K562 (cell line): ENCODE measurements at places on chromosomes 1 and 21. TPM values are rescaled to one million over a fixed set of nuclear protein-coding genes. Genes with fewer than 3 reads are reported as not detected.

- peaks cover 8% of the 10 kb centered on the region for H3K4me1 ChIP-seq
- H3K27me3 ChIP-seq: no peaks in the 10 kb centered on the region
- peaks cover 95% of the 10 kb centered on the region; the same call in 2 of the 3 replicates for H3K36me3 ChIP-seq
- H3K27ac ChIP-seq: no peak overlapping the region
These were observed 21.0 kb downstream of the PCSK9 start for GRCh38 chr1:55060133-55060999.

GRCh38 chr1:167342846-167343245, 122.2 kb downstream of the POU2F1 start:
- H3K36me3 ChIP-seq: no peaks in the 10 kb centered on the region
- no peak overlapping the region for H3K4me3 ChIP-seq
- no peak overlapping the region for H3K27ac ChIP-seq

- DNase-seq: peak; percentile 40
- no peaks in the 10 kb centered on the region for H3K36me3 ChIP-seq
- no peak overlapping the region for H3K27ac ChIP-seq
- no peaks in the 10 kb centered on the region for H3K4me1 ChIP-seq
- peaks cover 13% of the 10 kb centered on the region; the same call in 2 of the 3 replicates for H3K27me3 ChIP-seq
- H3K4me3 ChIP-seq: no peak overlapping the region
These were observed 1.3 kb downstream of the KRTAP12-4 start for GRCh38 chr21:44653123-44653522.

- H3K4me1 ChIP-seq: peaks cover 14% of the 10 kb centered on the region
- no peak overlapping the region for H3K4me3 ChIP-seq
- no peak for DNase-seq
- H3K27ac ChIP-seq: no peak overlapping the region
- no peaks in the 10 kb centered on the region for H3K27me3 ChIP-seq
These were observed 160.3 kb downstream of the TGFBR3 start for GRCh38 chr1:91725618-91725988.

- peaks cover 49% of the 10 kb centered on the region for H3K27me3 ChIP-seq
- H3K4me1 ChIP-seq: no peaks in the 10 kb centered on the region
- H3K36me3 ChIP-seq: no peaks in the 10 kb centered on the region
- no peak overlapping the region for H3K27ac ChIP-seq
- no peak overlapping the region for H3K4me3 ChIP-seq
These were observed 26.5 kb downstream of the OLIG1 start for GRCh38 chr21:33096426-33096825.

GRCh38 chr1:162233066-162233465, 143.6 kb downstream of the SPATA46 start:
- no peak overlapping the region for H3K4me3 ChIP-seq
- H3K4me1 ChIP-seq: no peaks in the 10 kb centered on the region
- no peak overlapping the region for H3K27ac ChIP-seq
- peaks cover 8% of the 10 kb centered on the region for H3K27me3 ChIP-seq

GRCh38 chr1:183363972-183364371, 54.2 kb downstream of the NMNAT2 start:
- no peak overlapping the region for H3K27ac ChIP-seq
- no peak for DNase-seq
- H3K4me3 ChIP-seq: no peak overlapping the region
- H3K27me3 ChIP-seq: peaks cover 9% of the 10 kb centered on the region; the same call in 2 of the 3 replicates
- H3K36me3 ChIP-seq: no peaks in the 10 kb centered on the region

DNA sequence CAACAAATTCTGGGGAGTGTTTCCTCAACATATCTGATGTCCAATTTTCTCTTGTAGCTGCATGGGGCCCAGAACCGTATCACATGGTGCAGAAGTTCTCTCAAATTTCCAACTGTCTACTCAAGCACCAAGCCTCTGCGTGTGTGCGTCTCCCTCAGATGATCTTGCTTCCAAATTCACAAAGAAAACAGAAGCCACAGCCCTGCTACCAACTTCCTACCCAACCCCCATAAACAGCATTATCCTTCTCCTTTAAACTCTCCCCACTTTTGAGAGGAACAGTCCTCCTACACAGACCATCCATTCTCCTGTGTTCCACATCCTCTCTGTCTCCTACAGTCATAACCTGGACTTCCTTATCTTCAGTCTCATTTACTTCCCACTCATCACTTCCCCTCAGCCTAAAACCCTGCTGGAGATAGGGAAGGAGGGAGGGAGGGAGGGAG, 354.1 kb downstream of the SMYD3 start:
- peaks cover 11% of the 10 kb centered on the region for H3K4me1 ChIP-seq
- no peak overlapping the region for H3K4me3 ChIP-seq
- DNase-seq: peak; percentile 77
- H3K27ac ChIP-seq: peak overlapping the region; percentile 84
- H3K36me3 ChIP-seq: no peaks in the 10 kb centered on the region

- no peaks in the 10 kb centered on the region for H3K36me3 ChIP-seq
- no peak overlapping the region for H3K27ac ChIP-seq
- peaks cover 3% of the 10 kb centered on the region; the same call in 1 of the 2 replicates for H3K27me3 ChIP-seq
- H3K4me3 ChIP-seq: no peak overlapping the region
- no peaks in the 10 kb centered on the region for H3K4me1 ChIP-seq
These were observed 32.6 kb upstream of the CCDC190 start for GRCh38 chr1:162893612-162893908.

- no peak for DNase-seq
- no peak overlapping the region for H3K4me3 ChIP-seq
- no peaks in the 10 kb centered on the region for H3K27me3 ChIP-seq
- no peak overlapping the region for H3K27ac ChIP-seq
These were observed 2.0 kb upstream of the C1orf174 start for GRCh38 chr1:3902111-3902511.

DNA sequence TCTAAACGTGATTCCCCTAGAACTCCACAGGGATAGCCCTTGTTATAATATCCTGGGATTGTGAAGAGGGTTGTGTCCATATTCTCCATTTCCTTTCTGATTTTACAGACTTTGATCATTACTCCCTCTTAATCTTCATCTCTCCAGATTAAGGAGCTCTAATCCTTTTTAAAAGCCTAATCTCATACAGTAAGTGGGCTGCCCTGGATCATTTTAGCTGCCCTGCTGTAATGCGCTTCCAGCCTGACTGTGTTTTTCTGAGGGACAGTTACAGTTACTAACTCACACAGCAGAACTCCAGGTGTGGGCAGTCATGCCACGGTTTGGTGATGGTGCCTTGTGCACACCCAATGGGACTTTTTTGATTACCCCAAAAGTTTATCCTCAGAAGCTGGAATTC, 33.5 kb downstream of the PROX1 start:
- H3K4me1 ChIP-seq: no peaks in the 10 kb centered on the region
- no peak for DNase-seq
- H3K27ac ChIP-seq: no peak overlapping the region
- H3K27me3 ChIP-seq: peaks cover 9% of the 10 kb centered on the region
- no peaks in the 10 kb centered on the region for H3K36me3 ChIP-seq

- H3K27ac ChIP-seq: no peak overlapping the region
- DNase-seq: no peak
- no peaks in the 10 kb centered on the region for H3K36me3 ChIP-seq
- H3K27me3 ChIP-seq: peaks cover 12% of the 10 kb centered on the region
- no peak overlapping the region for H3K4me3 ChIP-seq
- no peaks in the 10 kb centered on the region; the same call in 1 of the 2 replicates for H3K4me1 ChIP-seq
These were observed 52.1 kb upstream of the KAZN start for GRCh38 chr1:14546416-14546815.

- H3K4me1 ChIP-seq: no peaks in the 10 kb centered on the region
- peak overlapping the region; percentile 67 for H3K27ac ChIP-seq
- no peaks in the 10 kb centered on the region for H3K27me3 ChIP-seq
- H3K4me3 ChIP-seq: no peak overlapping the region
- DNase-seq: peak; percentile 50
These were observed 705.5 kb downstream of the KCNT2 start for GRCh38 chr1:195902779-195903178.

GRCh38 chr1:44698138-44698537, 23.6 kb downstream of the ARMH1 start:
- H3K36me3 ChIP-seq: no peaks in the 10 kb centered on the region
- H3K27ac ChIP-seq: no peak overlapping the region
- H3K4me3 ChIP-seq: no peak overlapping the region
- peaks cover 18% of the 10 kb centered on the region for H3K27me3 ChIP-seq
- H3K4me1 ChIP-seq: no peaks in the 10 kb centered on the region

GRCh38 chr1:45544530-45544929, 6.1 kb upstream of the AKR1A1 start:
- no peak overlapping the region for H3K27ac ChIP-seq
- no peak for DNase-seq
- no peaks in the 10 kb centered on the region for H3K27me3 ChIP-seq
- no peak overlapping the region for H3K4me3 ChIP-seq
- no peaks in the 10 kb centered on the region for H3K36me3 ChIP-seq

GRCh38 chr21:42401154-42401553, 2.5 kb upstream of the UBASH3A start:
- H3K4me3 ChIP-seq: no peak overlapping the region
- H3K4me1 ChIP-seq: peaks cover 41% of the 10 kb centered on the region
- no peak overlapping the region for H3K27ac ChIP-seq
- H3K36me3 ChIP-seq: no peaks in the 10 kb centered on the region
- DNase-seq: no peak

- H3K4me1 ChIP-seq: no peaks in the 10 kb centered on the region
- H3K4me3 ChIP-seq: no peak overlapping the region
- DNase-seq: no peak
- H3K27ac ChIP-seq: no peak overlapping the region
- no peaks in the 10 kb centered on the region for H3K27me3 ChIP-seq
These were observed 524.0 kb downstream of the LRRIQ3 start for GRCh38 chr1:73673971-73674370.

DNA sequence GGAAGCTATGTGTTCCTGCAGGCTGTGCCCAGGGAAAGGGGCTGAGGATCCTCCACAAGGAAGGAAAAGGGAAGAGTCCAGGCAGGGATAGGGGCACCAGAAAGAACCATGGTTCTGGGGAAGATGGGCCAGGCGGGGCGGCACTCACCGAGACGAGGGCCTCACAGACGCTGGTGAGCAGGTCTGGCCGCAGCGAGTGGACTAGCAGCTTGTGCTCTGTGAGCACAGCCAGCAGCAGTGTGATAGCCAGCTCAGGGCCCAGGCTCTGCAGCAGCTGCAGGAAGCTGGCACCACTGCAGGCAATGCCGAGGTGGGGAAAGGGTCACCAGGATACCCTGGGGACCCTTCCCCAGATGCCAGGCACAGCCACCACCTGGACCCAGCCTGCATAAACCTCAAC, 5.8 kb downstream of the DENND4B start:
- peaks cover 81% of the 10 kb centered on the region for H3K36me3 ChIP-seq
- H3K27ac ChIP-seq: no peak overlapping the region
- H3K4me3 ChIP-seq: no peak overlapping the region
- no peak for DNase-seq

- no peaks in the 10 kb centered on the region for H3K36me3 ChIP-seq
- H3K4me1 ChIP-seq: peaks cover 18% of the 10 kb centered on the region
- H3K4me3 ChIP-seq: no peak overlapping the region
- H3K27me3 ChIP-seq: no peaks in the 10 kb centered on the region
- DNase-seq: no peak
These were observed 4.3 kb upstream of the FUCA1 start for GRCh38 chr1:23872421-23872820.

The GREM2 gene
- 0.01 TPM in 1 of 2 replicates, not detected in the other for polyA plus RNA-seq

The DCST2 gene
- 0.22 and 0.37 TPM in 2 replicates for polyA plus RNA-seq

The PLA2G2C gene
- polyA plus RNA-seq: 0.21 and 0.32 TPM in 2 replicates

The A3GALT2 gene
- polyA plus RNA-seq: not detected in 2 replicates

The SPRR2F gene
- polyA plus RNA-seq: 0.35 and 0.41 TPM in 2 replicates

The RNU1-1 gene
- not detected in 2 replicates for polyA plus RNA-seq

The TMIGD3 gene
- not detected in 2 replicates for polyA plus RNA-seq

The OR2AK2 gene
- not detected in 2 replicates for polyA plus RNA-seq

The AIRE gene
- not detected in 2 replicates for polyA plus RNA-seq
